ENCODE measurements at places on chromosomes 6 and 20. TPM values are rescaled to one million over a fixed set of nuclear protein-coding genes. Genes with fewer than 3 reads are reported as not detected.

Gene CYP24A1
- total RNA-seq: not detected

Gene SLC32A1
- not detected for total RNA-seq

Gene MAP7
- total RNA-seq: 0.73 TPM

Gene DLGAP4
- 36.6 TPM for total RNA-seq

Gene FNDC1
- total RNA-seq: not detected
